ENCODE measurements at places on chromosomes 11 and 22.

- no peak for DNase-seq
These were observed 2.6 kb downstream of the ACER3 start for GRCh38 chr11:76863196-76863777.

- no peak for DNase-seq
These were observed 55.7 kb downstream of the ARHGAP8 start for GRCh38 chr22:44807915-44808690.

- no peak for DNase-seq
These were observed 529.5 kb downstream of the SOX6 start for GRCh38 chr11:15826826-15827225.

- DNase-seq, result no peak
These were observed 11.1 kb downstream of the PRDM11 start for GRCh38 chr11:45157247-45158209.

DNA sequence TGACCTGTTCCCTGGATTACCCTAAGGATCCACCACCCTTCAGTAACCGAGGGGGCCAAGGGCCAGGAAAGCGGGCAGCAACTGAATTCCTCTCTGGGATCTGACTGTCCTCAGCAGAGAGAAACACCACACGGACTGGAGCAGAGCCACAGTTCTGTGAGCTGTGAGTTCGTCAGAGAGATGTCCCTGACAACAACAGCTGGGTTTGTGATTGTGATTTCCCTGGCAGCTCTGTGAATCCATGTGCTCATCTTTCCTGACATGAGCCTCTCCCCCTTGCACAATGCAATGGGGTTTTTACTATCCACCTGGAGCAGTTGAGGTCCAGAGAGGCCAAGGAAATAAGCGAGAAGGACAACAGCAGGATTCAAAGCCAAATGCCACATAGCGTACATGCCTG is 69.4 kb upstream of the AMPD3 start:
- DNase-seq, result no peak
